ENCODE measurements at places on chromosomes 4 and X. TPM values are rescaled to one million over a fixed set of nuclear protein-coding genes. Genes with fewer than 3 reads are reported as not detected.
A peak's percentile ranks its signal among the peaks of the same experiment; 100 is the strongest.

GRCh38 chr4:82436130-82436529 lies 5.7 kb downstream of the ENOPH1 start:
- H3K36me3 ChIP-seq: no peaks in the 10 kb centered on the region
- DNase-seq: no peak

DNA sequence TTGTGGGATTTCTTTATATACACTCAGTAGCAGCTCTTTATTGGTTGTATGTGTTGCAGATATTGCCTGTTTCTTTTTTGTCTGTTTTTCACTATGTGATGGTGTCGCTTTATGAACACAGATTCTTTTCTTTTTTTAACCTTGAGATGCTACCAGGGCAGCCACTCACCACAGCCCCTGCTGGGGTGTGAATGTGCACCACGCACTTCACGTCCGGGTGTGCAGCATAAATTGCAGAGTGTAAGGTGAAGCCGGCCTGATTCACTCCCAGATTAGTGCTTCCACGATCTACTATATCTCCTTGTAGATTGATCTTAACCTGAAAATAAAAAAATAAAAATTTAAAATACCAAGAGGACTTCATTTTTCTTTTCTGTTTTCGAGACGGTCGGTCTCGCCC lies 71.4 kb downstream of the FAM193A start:
- H3K36me3 ChIP-seq: no peaks in the 10 kb centered on the region
- no peak for DNase-seq
- H3K4me3 ChIP-seq: no peak overlapping the region
- H3K27me3 ChIP-seq: no peaks in the 10 kb centered on the region
- no peaks in the 10 kb centered on the region for H3K4me1 ChIP-seq

GRCh38 chrX:64313624-64314023 lies 81.6 kb downstream of the MTMR8 start:
- no peak for DNase-seq
- no peaks in the 10 kb centered on the region for H3K36me3 ChIP-seq
- H3K4me3 ChIP-seq: no peak overlapping the region

- no peak for DNase-seq
- no peaks in the 10 kb centered on the region for H3K4me1 ChIP-seq
- no peaks in the 10 kb centered on the region for H3K27me3 ChIP-seq
- H3K36me3 ChIP-seq: no peaks in the 10 kb centered on the region
- no peak overlapping the region for H3K27ac ChIP-seq
Observed at GRCh38 chr4:125368671-125369081, 53.9 kb downstream of the FAT4 start.

DNA sequence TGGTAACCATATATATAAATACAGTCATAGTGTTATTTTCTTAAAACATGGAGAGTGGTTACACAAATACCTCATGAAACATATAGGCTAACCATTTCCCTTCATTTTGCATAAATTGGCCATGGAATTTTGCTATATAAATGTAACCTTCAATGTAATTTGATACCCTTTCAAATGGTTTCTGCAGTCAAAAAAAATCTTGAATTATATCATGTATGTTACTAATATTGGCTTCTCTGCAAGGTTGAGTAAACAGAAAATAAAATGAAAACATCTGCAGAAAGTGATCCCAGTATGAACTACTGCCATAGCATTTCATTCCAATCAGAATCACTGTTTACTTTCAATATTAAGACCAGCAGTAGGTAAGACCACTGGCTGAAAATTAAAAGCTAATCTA lies 1165.9 kb upstream of the TENM3 start:
- H3K4me1 ChIP-seq: peaks cover 4% of the 10 kb centered on the region
- H3K36me3 ChIP-seq: no peaks in the 10 kb centered on the region
- no peak for DNase-seq
- no peaks in the 10 kb centered on the region for H3K27me3 ChIP-seq
- no peak overlapping the region for H3K27ac ChIP-seq
- H3K4me3 ChIP-seq: no peak overlapping the region

- no peak overlapping the region for H3K4me3 ChIP-seq
- no peaks in the 10 kb centered on the region for H3K4me1 ChIP-seq
- no peak for DNase-seq
- no peak overlapping the region for H3K27ac ChIP-seq
- H3K27me3 ChIP-seq: no peaks in the 10 kb centered on the region
- no peaks in the 10 kb centered on the region for H3K36me3 ChIP-seq
Observed at GRCh38 chr4:8653326-8654000, 60.9 kb downstream of the CPZ start.

GRCh38 chrX:40933706-40934425 lies 151.4 kb upstream of the USP9X start:
- H3K36me3 ChIP-seq: no peaks in the 10 kb centered on the region
- H3K4me1 ChIP-seq: no peaks in the 10 kb centered on the region
- H3K27me3 ChIP-seq: no peaks in the 10 kb centered on the region

DNA sequence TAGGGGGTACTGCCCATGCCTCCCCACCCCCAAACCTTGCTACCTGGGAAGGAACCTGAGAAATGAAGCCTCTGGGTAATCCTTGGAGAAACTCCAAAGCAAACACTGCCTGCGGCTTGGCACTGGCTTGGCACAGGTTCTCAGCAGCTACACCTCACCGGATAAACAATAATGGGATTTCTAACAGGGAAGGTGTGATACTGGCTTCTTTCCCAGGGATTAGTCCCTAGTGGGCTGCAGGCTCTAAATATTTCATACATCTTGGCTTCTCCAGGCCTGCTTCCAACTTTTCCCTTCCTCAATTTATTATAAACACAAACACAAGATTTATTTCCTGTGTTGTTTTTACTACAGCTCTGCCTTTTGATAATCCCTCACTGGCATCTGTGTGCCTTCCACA lies 12.5 kb downstream of the SEC24D start:
- DNase-seq: no peak
- H3K4me3 ChIP-seq: no peak overlapping the region
- no peaks in the 10 kb centered on the region for H3K36me3 ChIP-seq
- H3K27me3 ChIP-seq: no peaks in the 10 kb centered on the region
- no peak overlapping the region for H3K27ac ChIP-seq

DNA sequence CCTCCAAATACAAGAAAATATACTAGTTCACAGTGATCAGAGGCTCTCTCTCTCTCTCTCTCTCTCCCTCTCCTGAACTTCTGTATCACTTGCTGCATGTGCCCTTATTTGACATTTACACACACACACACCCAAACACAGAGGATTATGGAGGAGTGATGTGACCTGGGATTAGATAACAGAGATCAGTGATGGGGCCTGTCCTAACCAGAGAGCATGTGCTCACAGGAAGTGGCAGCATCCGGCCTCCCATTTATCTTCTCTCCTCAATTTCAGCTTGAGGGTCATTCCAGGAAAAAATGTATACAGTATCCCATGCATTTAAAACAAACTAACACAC lies 143.0 kb downstream of the TSPAN5 start:
- H3K27me3 ChIP-seq: no peaks in the 10 kb centered on the region
- no peaks in the 10 kb centered on the region for H3K36me3 ChIP-seq
- no peak overlapping the region for H3K27ac ChIP-seq
- H3K4me3 ChIP-seq: no peak overlapping the region

GRCh38 chr4:94375364-94375763 lies 32.7 kb upstream of the HPGDS start:
- H3K27me3 ChIP-seq: no peaks in the 10 kb centered on the region
- H3K4me3 ChIP-seq: no peak overlapping the region
- no peak for DNase-seq
- H3K4me1 ChIP-seq: no peaks in the 10 kb centered on the region

- no peaks in the 10 kb centered on the region for H3K36me3 ChIP-seq
- H3K4me3 ChIP-seq: no peak overlapping the region
- no peak for DNase-seq
- H3K4me1 ChIP-seq: no peaks in the 10 kb centered on the region
- no peak overlapping the region for H3K27ac ChIP-seq
Observed at GRCh38 chrX:21166272-21166982, 207.8 kb upstream of the CNKSR2 start.

GRCh38 chr4:79147251-79147650 lies 178.6 kb downstream of the NAA11 start:
- H3K36me3 ChIP-seq: no peaks in the 10 kb centered on the region
- H3K4me1 ChIP-seq: no peaks in the 10 kb centered on the region
- no peaks in the 10 kb centered on the region for H3K27me3 ChIP-seq
- no peak overlapping the region for H3K27ac ChIP-seq
- DNase-seq: no peak
- H3K4me3 ChIP-seq: no peak overlapping the region

DNA sequence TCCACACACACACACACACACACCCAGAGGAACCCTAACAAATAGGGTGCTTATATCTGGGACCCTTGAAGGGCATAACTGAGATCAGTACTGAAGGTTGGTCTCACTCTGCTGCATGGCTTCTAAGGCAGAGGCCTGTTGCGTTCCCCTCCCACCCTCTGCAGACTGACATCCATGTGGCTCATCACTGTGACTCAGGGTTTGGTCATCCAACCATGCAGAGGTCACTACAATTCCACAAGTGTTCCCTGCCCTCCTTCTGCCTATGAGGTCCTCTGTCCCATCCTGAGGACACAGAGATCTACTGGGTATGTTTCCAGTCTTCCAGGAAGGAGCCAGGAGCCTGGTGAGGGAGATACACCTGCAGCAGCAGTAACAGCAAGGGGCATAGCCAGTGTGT lies 55.8 kb downstream of the XAGE2 start:
- no peak for DNase-seq
- peaks cover 19% of the 10 kb centered on the region for H3K27me3 ChIP-seq
- no peak overlapping the region for H3K4me3 ChIP-seq
- no peak overlapping the region for H3K27ac ChIP-seq
- no peaks in the 10 kb centered on the region for H3K36me3 ChIP-seq

- no peak for DNase-seq
- no peak overlapping the region for H3K4me3 ChIP-seq
- no peaks in the 10 kb centered on the region for H3K4me1 ChIP-seq
- no peak overlapping the region for H3K27ac ChIP-seq
Observed at GRCh38 chrX:5306654-5307121, 922.0 kb downstream of the NLGN4X start.

DNA sequence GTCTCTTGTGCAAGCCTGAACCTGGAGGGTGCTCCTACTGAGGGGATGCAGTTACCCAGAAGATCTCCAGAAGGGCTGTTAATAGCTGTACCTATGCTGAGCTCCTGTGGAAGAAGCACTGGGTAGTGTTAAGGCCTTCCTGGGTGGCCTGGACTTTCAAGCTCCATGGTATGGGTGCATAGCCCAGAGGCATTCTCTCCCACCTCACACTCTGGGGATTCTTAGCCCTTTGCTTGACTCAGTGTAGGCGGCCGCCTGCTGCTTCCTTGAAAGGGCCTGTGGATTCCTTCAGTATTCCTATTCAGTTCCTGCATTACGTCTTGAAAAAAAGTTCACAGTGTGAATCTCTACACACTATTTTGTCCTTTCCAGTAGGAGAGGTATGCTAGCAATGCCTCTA lies 235.7 kb upstream of the MAGEB16 start:
- H3K4me3 ChIP-seq: no peak overlapping the region
- peaks cover 5% of the 10 kb centered on the region for H3K27me3 ChIP-seq
- no peaks in the 10 kb centered on the region for H3K36me3 ChIP-seq
- no peaks in the 10 kb centered on the region for H3K4me1 ChIP-seq

DNA sequence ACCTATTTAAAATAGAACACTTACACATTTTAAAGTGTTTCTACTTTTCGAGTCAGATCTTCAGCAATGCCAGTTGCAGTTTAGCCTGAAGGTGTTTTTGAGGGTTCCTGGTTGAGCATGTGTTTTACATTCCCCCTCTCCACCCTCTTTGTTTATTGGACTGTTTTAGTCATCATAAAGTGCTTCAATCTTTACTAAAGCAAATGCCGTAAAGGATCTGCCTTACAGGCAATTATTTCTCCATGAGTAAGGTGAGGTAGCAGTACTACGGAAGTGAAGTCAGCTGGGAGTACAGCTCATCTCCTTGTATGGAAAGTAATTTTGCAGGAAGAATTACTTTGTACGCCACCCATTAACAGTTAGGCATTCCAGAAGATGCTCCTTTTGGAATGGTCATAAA lies 36.9 kb downstream of the PDLIM5 start:
- no peak for DNase-seq
- no peak overlapping the region for H3K4me3 ChIP-seq
- peaks cover 32% of the 10 kb centered on the region for H3K4me1 ChIP-seq
- H3K36me3 ChIP-seq: no peaks in the 10 kb centered on the region
- no peaks in the 10 kb centered on the region for H3K27me3 ChIP-seq

GRCh38 chr4:139511320-139511719 lies 44.7 kb downstream of the SETD7 start:
- no peak for DNase-seq
- H3K27ac ChIP-seq: no peak overlapping the region
- H3K27me3 ChIP-seq: no peaks in the 10 kb centered on the region
- no peaks in the 10 kb centered on the region for H3K36me3 ChIP-seq
- H3K4me1 ChIP-seq: no peaks in the 10 kb centered on the region

GRCh38 chr4:109592367-109592766 lies 32.3 kb downstream of the MCUB start:
- H3K4me3 ChIP-seq: no peak overlapping the region
- no peaks in the 10 kb centered on the region for H3K36me3 ChIP-seq
- DNase-seq: no peak

GRCh38 chr4:73662709-73663546 lies 42.7 kb upstream of the RASSF6 start:
- H3K27ac ChIP-seq: no peak overlapping the region
- H3K4me1 ChIP-seq: no peaks in the 10 kb centered on the region
- no peaks in the 10 kb centered on the region for H3K27me3 ChIP-seq
- no peak for DNase-seq
- no peaks in the 10 kb centered on the region for H3K36me3 ChIP-seq
- H3K4me3 ChIP-seq: no peak overlapping the region

DNA sequence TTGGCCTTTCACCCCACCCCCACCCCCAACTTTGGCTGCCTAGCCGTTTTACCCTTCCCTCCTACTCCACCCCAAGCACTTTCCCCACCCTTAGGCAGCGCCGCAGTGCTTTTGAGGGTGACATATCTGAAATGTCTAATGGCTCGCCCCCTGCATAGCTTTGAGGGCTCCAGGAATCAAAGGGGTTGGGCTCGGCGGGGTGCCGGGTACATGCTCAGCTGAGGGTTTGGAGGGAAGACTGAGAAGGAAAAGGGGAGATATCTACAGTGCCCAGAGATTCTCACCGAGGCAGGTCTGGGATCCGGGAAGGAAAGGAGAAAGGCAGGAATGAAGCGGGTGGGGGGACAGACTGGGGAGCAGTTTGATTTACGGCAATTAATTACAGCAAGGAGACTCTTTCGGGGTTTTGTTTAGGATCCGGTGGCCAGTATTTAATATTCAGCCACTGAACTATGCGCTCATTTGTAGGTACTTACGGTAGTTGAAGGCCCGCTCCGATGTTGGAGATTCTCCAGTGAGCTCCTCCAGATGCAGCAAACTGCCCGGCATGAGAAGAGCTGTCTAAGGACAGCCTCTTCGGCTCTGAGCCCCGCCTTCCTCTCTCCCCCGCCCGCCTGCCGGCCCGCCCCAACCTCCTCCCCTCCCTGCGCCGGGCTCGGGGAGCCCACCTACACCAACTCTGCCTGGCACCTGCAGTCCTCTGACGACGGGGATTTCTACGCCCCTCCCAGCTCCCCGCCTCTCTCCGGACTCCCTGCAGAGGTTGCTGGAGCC lies at the start of gene IGSF1:
IGSF1 (minus strand) TSS at position 569 of the 774 bp plus-strand sequence. CDS start 2,632 bp downstream, outside the sequence.
- H3K27me3 ChIP-seq: peaks cover 17% of the 10 kb centered on the region
- DNase-seq: peak; percentile 66

PPEF2 gene
- 0.08 TPM for total RNA-seq

CTAG1B gene
- total RNA-seq: not detected

SLC6A14 gene
- not detected for total RNA-seq

PAGE5 gene
- total RNA-seq: not detected

ABCG2 gene
- total RNA-seq: 12.5 TPM

MAGEE1 gene
- 2.7 TPM for total RNA-seq

BMX gene
- total RNA-seq: 0.41 TPM

MUC7 gene
- not detected for total RNA-seq

VCX3A gene
- not detected for total RNA-seq
